ENCODE measurements at places on chromosomes 16 and 17. TPM values are rescaled to one million over a fixed set of nuclear protein-coding genes. Genes with fewer than 3 reads are reported as not detected.

Gene CES5A
- total RNA-seq, result 0.16 TPM

Gene RBFOX1
- 78.0 TPM for total RNA-seq

Gene SSTR5
- total RNA-seq, result 0.16 TPM

Gene CMTM1
- 2.7 TPM for total RNA-seq

Gene ASGR1
- total RNA-seq, result 15.6 TPM

Gene INTS2
- total RNA-seq, result 35.9 TPM

Gene MKS1
- total RNA-seq, result 16.1 TPM

Gene KRT40
- not detected for total RNA-seq

Gene OTOA
- 1.1 TPM for total RNA-seq

Gene SLC5A11
- not detected for total RNA-seq

Gene KRTAP9-4
- not detected for total RNA-seq

Gene TP53TG3C
- not detected for total RNA-seq

Gene COQ9
- 20.9 TPM for total RNA-seq

Gene SLC22A31
- not detected for total RNA-seq

Gene FA2H
- total RNA-seq, result 0.16 TPM

Gene TNS4
- total RNA-seq, result not detected

Gene TMEM235
- total RNA-seq, result not detected

Gene P2RX5
- 10.0 TPM for total RNA-seq

Gene PPP1R27
- not detected for total RNA-seq

All from occipital lobe (tissue), 3 donors.